Hematopoietic multipotent progenitor cell treated with erythropoietin and hydrocortisone succinate and interleukin-3 and kit ligand, for 17 days (in vitro differentiated cells): ENCODE measurements at places on chromosomes 16 and 17.

- no peak for DNase-seq
These were observed 151.2 kb downstream of the MSI2 start for GRCh38 chr17:57407287-57408070.

GRCh38 chr17:43698678-43699437, 37.1 kb upstream of the MEOX1 start:
- DNase-seq = no peak

DNA sequence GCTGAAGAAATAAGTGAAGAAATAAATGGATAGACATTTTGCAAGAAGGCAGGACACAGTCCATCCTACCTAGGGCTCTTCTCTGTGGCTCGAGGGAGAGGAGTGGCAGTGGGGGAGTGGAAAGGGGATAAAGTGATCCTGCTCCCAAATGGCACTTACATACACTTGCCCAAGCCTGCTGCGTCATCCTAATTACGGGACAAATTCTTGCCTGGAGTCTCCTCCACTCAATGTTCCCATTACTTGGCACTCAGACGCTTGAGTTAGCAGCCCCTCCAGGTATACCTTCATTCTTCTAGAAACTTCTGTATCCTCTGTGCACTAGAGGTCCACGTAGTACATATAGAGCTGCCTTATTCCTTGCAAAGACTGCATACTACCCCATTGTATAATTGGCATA, 15.7 kb upstream of the MAP3K14 start:
- no peak for DNase-seq

GRCh38 chr17:72005332-72006163, 115.3 kb upstream of the SOX9 start:
- DNase-seq = no peak

- no peak for DNase-seq
These were observed 6.7 kb upstream of the GAST start for GRCh38 chr17:41705271-41705991.
